ENCODE measurements at places on chromosomes 4 and X.
A peak's percentile ranks its signal among the peaks of the same experiment; 100 is the strongest.

DNA sequence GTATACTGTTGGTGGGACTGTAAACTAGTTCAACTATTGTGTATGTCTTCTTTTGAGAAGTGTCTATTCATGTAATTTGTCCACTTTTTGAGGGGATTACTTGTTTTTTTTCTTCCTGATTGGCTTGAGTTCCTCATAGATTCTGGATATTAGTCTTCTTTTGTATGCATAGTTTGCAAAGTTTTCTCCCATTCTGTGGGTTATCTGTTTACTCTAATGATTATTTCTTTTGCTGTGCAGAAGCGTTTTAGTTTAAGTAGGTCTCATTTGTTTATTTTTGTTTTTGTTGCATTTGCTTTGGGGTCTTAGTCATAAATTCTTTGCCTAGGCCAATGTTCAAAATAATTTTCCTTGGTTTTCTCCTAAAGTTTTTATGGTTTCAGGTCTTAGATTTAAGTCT lies 26.6 kb upstream of the ANTXR2 start:
- no peak for DNase-seq

DNA sequence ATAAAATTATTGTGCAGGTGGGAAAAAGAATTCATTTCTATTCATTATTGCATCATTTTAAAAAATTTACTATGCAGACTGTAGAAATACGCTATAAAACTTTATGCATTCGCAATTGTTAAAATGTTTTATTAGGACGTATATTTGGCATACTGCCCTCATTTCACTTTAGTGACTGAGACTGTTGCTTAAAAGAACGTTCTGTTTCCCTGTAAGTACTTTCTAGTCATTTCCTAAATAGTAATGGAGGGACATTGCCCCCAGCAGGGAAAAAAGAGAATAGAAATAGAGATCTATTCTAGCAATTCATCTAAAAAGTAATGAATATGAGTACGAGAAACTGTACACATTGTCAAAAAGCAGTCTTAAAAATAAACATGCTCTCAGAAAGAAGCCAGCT lies 1295.8 kb upstream of the TENM3 start:
- DNase-seq, result no peak

DNA sequence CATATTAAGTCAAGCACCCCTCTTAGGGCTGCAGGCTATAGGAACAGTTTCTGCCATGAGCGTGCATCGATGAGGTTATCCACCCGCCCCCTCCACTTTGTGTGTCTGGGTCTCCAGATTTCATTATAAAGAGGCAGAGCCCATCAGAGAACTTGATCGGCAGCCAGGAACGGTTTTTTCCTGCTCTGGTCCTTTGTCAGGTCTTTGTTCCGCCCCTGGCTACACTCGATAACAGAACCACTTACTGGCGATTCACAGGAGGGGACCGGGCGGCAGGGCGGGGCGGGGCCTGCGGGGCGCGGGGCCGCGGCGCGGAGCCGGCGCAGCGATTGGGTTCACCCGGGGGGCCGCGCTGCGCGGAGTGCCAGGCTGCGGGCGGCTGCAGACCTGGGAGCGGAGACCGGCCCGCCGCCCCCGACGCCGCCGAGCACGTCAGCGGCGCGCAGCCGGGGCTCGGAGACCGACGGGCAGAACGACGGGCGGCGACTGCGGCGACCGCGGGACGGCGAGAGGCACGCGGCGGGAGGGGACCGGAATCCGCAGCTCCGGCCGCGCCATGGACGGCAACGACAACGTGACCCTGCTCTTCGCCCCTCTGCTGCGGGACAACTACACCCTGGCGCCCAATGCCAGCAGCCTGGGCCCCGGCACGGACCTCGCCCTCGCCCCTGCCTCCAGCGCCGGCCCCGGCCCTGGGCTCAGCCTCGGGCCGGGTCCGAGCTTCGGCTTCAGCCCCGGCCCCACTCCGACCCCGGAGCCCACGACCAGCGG lies at the start of gene SLC10A4:
TSS of gene SLC10A4 (plus strand) at position 338 of the 771 bp plus-strand sequence. CDS start at position 557, 219 bp downstream.
- no peak for DNase-seq

DNA sequence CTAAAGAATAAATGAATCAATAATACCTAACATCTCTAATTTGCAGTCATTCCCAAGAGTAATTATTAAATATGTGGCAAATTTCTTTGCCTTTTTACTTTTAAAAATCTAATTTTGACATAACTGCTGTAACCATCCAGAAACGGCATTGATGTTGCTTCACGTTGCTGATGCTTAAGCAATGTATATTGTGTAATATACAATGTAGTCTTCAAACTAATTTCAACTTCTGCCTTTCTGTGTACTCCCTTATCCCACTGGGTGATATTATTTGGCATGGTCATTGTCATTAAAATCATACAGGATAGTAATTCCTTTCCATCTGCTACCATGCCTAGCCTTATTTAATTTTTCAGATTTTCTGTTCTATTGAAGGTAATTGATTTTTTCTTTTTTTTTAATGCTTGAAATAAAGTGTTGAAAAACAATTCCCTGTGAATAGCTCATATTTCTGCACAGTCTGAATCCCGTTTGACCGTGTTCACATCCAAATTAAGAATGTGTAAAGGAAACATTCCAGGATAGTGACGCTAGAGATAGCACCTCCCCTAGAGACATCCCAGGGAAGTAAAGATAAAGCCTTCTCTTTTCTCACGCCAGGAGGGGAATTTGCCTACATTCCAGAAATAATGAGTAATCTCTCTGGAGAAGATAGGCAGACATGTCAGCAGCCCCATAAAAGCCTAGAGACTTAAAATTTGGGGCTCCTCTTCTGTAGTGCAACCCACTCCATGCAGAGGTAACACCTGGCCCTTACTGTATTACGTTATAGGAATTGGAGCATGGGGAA lies 8.6 kb downstream of the FAM200B start:
- DNase-seq, result peak; percentile 80

DNA sequence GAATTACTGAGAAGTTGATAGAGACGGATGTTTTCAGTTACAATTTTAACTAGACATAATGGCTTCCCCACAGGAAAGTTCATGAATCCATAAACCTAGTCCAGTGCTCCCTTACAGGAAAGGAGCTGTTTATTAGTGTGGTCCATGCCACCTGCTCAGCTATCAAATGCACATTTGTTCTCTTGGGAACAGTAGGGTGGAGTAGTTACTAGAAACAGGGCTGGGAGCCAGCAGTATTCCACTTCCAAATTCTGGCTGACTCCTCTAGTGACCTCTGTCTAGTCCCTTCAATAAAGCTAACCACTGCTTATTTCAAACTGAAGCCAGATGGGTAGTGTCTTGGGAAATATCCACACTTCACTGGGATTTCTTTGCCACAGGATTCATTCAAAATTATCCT lies 88.4 kb upstream of the TLL1 start:
- no peak for DNase-seq

GRCh38 chr4:172951679-172952451 lies 216.7 kb upstream of the GALNT7 start:
- DNase-seq, result no peak

GRCh38 chr4:95980877-95981360 lies 141.0 kb downstream of the PDHA2 start:
- no peak for DNase-seq

DNA sequence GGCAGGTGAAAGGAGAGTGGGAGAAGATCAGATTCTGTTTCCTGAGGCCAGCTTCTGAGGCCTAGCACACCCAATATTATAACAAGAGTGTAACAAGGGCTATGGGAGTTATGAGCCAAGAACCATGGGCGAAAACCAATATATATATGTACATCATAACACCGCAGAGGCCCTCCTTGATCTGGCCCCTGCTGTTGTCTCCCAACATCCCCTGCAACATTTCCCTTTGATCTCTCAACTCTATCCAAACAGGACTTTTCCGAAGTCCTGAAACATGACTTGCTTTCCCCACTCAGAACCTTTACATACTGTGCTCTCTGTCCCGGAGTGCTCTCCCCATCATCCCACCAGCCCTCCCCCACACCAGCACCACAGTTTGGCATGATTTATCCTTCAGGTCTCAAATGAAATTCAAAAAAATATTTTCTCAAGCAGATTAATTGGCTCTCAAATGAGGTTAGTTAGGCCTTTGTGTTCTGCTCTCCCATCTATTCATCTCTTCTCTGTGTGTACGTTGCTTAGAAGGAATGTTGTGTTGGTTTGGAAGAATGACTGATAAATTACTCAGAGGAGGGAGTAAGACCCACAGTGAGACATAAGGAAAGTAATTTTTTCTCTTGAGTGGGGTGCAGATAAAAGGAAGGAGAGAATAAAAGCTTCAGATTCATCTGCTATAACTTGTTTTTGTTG lies 58.1 kb upstream of the SMIM10 start:
- DNase-seq, result no peak

GRCh38 chrX:118347736-118348135 lies 1.8 kb downstream of the WDR44 start:
- DNase-seq, result no peak

GRCh38 chr4:180280076-180280475 lies 1963.1 kb upstream of the TENM3 start:
- DNase-seq, result no peak

DNA sequence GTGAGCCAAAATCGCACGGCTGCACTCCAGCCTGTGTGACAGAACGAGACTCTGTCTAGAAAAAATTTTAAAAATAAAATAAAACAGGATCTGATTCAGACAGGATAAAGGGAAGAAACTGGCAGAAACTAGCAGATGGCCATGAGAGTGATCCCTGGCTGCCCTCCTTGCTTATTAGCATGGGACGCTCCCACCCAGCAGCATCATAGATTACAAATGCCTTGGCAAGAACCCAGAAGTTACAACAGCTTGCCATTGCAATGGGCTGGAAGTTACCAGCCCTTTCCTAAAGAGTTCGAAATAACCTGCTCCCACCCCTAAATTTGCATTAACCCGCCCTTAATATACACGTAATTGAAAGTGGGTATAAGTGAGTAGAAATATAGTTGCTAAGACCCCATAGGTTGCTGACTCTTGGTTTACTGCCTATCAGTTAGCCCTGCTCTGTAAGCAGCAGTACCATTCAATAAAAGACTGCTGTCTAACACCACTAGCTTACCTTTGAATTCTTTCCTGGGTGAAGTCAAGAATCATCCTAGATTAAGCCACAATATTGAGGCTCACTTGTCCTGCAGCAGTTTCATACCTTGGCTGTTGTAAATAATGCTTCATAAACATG lies 9.1 kb upstream of the XAGE2 start:
- no peak for DNase-seq

DNA sequence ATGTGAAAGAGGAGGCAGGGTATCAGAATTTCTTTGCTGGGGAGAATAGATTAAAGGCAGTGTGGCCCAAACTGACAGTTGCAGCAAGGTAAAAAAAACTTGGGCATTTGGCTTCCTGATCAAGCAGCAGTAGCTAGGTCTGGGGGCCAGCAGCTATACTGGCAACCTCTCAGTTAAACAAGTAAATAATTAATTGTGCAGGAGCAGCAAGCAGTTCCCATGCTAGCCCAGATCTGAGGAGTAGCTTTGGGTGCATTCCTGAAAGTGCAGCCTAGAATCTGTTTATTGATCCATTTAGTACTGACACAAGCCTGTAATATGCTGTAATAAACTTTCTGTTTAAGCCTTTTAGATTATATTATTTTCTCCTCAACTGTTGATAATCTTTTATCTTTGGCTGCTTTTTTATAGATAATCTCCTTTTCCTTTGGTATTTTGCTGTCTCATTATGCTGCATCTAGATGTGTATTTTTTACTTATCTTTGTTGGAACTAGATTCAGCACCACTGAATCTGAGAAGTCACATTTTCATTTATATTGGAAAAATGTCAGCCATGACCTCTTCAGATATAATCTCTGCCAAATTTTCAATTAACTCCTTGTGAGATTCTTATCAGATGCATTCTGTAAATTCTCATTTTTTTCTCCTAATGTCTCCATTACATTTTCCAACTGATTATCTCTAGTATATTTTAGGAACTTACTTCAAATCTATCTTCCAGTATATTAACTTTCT lies 276.3 kb downstream of the STPG2 start:
- no peak for DNase-seq

- no peak for DNase-seq
Measured at GRCh38 chrX:12901486-12901885, 4.9 kb upstream of the TLR8 start.

DNA sequence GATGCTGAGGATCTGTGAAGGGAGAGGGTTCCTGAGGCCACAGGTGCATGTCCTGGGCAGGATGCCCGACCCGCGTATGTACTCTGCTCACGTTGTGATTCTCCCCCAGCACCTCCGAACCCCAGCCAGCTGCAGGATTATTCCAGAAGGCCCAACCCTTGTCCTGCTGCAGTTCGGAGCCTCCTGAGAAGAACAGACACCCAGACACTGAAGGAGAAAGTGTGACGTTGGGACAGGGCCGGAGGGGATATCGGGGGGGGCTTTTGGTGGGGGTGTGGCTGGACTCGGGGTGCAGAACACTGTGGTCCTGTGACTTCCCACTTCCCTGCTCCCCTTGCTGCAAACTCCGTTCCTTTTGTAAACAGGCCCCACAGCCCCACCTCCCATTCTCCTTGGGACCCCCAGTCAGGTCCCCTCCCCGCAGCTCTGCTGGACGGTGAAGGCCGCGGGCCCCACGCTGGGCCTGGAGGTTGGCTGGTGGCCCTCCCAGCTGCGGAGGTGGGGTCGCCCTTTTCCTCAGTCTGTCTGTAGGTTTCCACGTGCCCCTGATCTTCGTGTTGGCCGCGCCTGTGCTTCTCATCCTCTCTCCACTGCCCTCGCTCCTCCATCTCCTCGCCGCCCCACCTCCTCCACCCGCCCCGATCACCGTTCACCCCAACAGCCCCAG lies 83.0 kb upstream of the ADRA2C start:
- DNase-seq, result no peak

DNA sequence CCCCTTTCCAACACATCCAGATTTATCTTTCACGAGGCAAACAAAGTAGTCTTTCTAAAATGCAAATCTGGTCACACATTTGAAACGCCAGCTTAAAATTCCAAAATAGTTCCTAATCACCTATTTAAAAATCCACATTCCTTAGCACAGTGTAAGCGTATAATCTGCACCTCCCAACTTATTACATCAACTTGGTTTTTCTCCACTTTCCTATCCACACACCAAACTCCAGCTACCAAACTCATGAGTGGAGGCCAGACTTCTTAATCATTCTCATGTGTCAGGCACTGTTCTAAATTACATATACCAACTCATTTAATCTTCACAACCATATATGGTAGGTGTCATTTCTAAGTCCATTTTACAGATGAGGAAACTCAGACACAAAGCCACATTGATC lies 33.8 kb downstream of the ENOX2 start:
- DNase-seq, result no peak

DNA sequence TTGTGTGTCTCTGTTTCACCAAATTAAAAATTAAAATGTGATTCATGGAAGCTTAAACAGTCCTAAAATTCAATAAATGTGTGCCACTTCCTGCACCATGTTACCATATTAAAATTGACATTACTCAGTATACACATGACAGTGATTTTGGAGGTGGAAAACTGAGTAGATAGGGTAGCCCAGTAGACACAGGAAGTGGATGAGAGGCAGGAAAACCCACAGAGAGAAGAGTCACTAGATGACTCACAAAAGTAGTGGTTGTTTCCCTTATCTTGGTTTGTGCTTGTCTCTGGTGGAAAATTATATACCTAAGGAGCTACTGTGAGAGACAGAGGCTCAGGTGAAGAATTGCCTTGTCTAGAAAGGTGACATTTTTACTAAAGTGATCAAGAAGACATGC lies 375.8 kb upstream of the CXorf51B start:
- DNase-seq, result no peak

Measured in HL-60 (cell line).